ENCODE measurements at places on chromosomes 6 and 20.

GRCh38 chr6:43223175-43223574 lies 6.1 kb downstream of the DNPH1 start:
- no peak for DNase-seq

DNA sequence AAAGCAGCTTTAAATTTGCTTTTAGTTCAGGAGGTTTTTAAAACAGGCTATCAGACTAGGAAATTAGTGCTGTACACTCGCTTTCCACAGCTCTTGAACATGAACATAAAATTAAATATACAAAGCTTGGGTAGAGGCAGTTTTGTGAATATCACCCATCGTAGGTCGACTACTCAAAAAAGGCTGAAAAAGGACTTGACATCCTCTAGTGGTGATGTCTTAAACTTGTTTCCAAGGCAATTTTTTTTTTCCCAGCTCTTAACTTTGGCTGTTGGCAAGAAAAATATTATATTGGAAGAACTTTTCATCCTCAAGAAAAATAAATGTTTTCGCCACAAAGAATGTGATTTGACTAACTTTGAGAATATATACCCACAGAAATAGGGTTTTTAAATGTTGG lies 2.9 kb downstream of the MAP7 start:
- DNase-seq: no peak

DNA sequence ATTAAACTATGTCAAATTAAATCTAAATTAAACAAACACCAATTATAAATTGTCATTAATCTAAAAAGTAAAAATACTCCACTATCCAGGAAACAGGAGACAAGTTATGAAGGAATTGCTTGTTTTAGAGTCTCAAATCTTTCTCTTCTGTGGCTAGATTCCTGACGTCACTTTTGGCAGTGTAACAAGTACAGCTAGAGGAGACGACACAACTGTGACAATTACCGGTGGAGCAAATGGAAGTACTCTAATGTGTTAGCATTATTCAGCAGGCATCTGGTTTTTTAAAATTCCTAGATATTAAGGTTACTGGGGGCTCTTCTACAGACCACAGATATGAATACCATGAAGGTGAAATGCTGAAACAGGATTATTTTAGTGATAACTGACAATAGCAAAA lies 1042.7 kb downstream of the EPHA7 start:
- DNase-seq: no peak

- no peak for DNase-seq
These were observed 108.8 kb upstream of the TBX18 start for GRCh38 chr6:84872996-84873723.

- DNase-seq: no peak
These were observed 13.4 kb downstream of the CST7 start for GRCh38 chr20:24962510-24962909.

DNA sequence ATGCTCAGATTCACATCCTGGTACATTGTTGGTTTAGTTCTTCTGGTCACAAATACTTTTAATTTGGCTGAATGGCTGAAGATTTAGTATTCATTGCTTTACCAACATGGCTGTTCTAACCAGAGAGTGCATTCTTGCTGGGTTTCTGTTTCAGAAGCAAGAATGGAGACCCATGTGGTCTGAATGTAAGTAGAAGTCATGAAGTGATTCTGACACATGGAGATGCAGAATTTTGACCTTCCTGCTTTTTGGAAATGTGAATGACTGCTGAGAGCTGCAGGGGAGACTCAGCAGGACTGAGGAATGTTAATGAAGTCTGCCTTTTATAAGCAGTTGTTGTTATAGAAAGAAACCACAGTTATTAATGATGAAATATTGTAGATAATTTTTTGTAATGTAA lies 576.1 kb upstream of the MARCKS start:
- no peak for DNase-seq

GRCh38 chr6:90494067-90494780 lies 92.6 kb downstream of the MAP3K7 start:
- no peak for DNase-seq

Data from amygdala (tissue), 56 donors.